Activated T-cell treated with anti-CD3 and anti-CD28 coated beads for 24 hours (primary cell): ENCODE measurements at places on chromosomes 12 and 14.

DNA sequence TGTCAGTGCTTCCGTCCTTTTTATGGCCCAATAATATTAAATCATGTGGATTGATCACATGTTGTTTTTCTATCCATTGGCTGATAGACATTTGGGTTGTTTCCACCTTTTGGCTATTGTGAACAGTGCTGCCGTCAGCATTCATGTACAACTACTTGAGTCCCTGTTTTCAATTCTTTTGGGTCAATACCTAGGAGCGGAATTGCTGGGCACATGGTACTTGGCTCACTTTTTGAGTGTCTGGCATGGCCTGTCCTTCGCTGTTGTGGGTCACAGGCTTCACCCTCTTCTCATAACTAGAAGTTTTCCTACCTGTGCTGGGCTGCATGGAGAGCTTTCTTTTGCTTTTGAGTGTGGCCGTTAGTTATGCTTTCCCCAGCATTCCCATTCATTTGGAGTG is 72.7 kb downstream of the DNAH10 start:
- DNase-seq = no peak

GRCh38 chr12:69059465-69060457 is 126.8 kb upstream of the CPM start:
- DNase-seq = no peak

DNA sequence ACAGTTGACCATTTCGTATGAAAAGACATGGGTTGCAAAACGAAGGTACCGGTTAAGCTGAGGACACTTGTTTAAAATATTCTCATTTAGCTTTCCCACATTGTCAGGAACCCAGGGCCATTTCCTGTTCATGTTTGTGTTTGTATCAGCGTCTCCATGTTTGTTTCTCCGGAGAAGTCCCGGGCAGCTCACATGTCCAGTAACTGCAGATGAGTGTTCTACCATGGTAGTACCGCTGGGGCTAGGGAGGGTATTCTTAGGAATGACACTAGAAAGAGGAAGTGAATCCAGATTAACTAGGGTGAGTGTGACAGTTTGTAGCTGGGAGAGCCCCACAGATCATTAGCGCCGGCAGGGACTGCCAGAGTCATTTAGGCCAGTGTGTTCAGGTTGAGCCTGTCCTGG is 50.0 kb upstream of the EVL start:
- no peak for DNase-seq

DNA sequence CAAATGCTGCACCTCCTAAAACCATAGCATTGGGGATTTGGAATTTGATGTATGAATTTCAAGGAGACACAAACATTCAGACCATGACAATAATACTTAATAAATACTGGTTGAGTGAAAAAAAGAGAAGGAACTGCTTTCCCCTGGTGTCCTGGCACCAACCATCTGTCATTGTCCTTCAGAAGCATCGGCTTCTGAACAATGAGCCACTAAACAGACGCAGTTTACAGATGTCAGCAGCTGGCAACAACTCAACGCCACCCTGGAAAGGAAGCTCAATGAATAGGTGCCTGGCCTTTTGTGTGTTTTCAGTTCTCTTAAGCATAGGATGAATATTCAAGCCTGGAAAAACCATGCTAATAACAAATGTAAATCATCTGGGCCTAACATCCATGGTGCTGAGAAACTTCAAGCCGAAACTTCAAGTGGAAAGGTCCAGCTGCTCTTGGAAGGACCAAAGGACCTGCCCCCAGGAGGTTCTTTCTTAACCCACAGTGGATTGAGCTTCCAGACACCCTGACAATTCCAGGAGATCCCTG is 101.3 kb downstream of the WIF1 start:
- no peak for DNase-seq

DNA sequence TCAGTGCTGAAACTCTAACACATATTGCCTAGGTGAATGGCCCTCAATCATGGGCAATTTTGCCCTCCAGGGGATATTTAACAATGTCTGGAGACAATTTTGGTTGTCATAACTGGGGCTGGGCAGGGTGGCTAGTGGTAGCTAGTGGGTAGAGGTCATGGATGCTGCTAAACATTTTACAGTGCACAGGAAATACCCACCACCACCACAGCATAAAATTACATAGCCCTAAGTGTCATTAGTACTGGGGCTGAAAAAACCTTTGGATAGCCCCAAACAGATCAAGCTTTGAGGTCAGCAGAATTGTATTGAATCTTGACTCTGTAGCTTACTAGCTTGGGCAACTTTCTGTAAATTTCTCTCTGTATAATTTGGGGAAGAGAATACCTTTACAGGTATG is 758.0 kb downstream of the BCL11B start:
- DNase-seq = no peak

DNA sequence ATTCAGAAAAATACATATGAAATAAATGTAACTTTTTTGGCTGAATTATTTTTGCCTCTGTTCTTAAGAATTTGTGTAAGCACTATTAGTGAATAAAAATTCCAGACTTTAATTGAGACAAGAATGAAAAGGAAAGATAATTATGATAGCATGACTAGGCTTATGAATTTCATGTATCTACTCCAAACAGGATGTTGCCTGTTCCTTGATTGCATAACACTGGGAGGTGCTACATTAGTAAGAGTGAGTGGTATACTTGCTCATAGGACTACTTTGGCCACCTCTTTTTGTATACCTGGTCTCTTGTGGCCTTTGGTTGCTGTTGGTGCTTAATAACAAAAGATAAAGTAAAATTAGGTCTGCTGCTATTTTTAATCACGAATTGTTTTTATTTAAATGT is 112.8 kb downstream of the NAV3 start:
- no peak for DNase-seq

- DNase-seq = no peak
These were observed 316.4 kb downstream of the ZFP36L1 start for GRCh38 chr14:68476212-68477109.

- DNase-seq = no peak
These were observed 404.2 kb downstream of the RGS6 start for GRCh38 chr14:72336311-72336980.

- no peak for DNase-seq
These were observed 42.0 kb downstream of the EVL start for GRCh38 chr14:100107236-100107635.

DNA sequence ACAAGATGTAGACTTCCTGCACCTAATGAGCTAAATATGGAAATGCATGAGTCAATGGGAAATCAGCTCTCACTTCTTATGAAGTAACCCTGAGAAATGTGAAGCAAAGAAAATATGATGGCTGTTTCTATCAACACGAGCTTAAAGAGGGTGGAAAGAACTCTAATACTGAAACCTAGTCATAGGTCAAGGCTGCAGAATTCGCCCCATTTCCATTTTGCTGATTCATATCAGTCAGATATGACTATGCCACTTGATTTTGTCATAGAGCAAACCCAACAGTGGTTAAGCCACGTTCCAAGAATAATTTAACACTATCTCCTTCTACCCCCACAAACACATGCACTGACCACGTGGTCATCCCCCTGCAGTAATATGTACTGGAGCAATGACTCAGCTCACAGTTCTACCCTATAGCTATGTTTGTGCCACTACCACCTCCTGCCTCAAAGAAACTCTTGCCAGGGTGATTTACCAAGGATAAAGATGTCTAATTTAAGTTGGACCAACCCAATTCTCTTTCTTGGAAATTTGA is 157.5 kb downstream of the TMTC3 start:
- peak; percentile 20 for DNase-seq

- no peak for DNase-seq
These were observed 367.3 kb downstream of the BCL11B start for GRCh38 chr14:98904677-98905076.

- no peak for DNase-seq
These were observed 77.7 kb downstream of the DNAH10 start for GRCh38 chr12:123839826-123840225.

DNA sequence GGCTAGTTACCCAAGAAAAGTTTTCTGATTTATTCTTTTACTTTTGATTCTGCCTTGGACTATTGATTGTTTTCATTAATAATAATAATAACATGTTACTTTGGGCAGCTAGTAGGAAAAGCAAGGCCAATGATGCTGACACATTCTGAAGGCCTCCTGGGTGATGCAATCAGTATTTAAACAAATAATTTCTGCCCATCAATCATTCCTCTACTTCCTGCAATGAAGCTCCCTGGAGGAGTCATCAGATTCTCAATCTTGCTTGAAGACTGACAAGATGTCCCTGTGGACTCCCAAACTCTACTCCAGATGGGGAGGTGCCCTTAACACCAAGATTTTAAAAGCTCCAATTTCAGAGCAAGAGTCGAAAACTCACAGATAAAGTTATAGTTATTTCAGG is at the start of gene SPX:
Gene SPX, plus strand, starts transcription at position 244 of the 400 bp plus-strand sequence. CDS start 177 bp downstream, outside the sequence.
- DNase-seq = no peak
